ENCODE measurements at places on chromosomes 1 and 21.
A peak's percentile ranks its signal among the peaks of the same experiment; 100 is the strongest.

DNA sequence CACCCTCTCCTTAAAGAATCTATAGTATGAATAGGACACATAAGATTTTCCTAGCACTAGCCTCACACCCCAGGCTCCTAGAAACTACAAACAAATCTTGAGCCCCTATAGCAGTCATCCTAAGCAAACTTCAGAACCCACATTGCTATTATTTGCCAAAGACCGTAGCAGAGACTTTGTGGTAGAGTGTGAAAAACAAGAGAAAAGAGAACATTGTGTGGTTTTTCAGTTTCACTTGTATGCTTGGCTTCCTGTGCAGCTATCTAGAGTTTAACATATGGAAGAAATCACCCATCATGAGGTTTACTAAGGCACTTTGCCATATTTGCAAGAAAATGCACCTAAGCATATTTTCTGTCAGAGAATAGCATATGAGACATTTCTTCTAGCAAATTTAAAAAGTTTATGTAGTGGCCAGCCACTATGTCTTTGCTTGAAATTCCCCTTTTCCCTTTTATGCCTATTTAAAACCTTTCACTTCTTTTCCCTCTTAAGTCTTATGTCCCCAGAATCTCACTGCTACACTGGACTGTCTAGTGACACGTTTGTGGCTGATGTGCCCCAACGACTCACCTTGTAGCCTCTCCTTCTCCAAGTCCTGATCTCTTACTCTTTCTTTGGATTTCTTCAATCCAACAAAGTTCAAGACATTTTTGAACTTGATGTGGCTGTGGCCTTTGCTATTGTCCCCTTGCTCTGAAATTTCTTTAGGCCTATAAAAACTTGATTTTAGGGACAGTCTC lies 25.6 kb downstream of the CCDC190 start:
- DNase-seq: peak; percentile 55

- no peak for DNase-seq
These were observed 66.6 kb upstream of the CACHD1 start for GRCh38 chr1:64403331-64403730.

DNA sequence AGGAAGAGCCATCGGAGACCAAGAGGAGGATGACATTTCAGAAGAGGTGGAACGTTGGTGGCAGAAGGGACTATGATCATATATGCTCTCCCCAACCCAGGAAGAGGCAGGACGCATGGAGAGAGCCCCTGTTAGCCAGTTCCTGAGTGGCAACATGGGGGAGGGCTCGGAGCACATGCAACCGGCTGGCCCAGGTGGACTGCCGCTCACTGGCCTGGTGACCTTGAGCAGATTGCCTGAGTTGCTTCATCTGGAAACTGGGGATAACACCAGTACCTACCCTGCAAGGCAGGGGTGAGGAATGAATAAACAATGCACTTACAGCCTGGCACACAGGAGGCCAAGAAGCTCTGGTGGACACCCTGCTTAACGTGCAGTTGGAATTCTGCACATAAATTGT lies 29.0 kb downstream of the SYT6 start:
- no peak for DNase-seq

- no peak for DNase-seq
These were observed 48.9 kb downstream of the SYF2 start for GRCh38 chr1:25183126-25183980.

- DNase-seq: no peak
These were observed 28.0 kb downstream of the BCAR3 start for GRCh38 chr1:93653656-93654055.

GRCh38 chr1:228087771-228088251 lies 5.3 kb downstream of the ARF1 start:
- no peak for DNase-seq

GRCh38 chr1:202697038-202697437 lies 13.2 kb downstream of the SYT2 start:
- DNase-seq: no peak

GRCh38 chr1:51517361-51518032 lies 1.6 kb downstream of the EPS15 start:
- no peak for DNase-seq

DNA sequence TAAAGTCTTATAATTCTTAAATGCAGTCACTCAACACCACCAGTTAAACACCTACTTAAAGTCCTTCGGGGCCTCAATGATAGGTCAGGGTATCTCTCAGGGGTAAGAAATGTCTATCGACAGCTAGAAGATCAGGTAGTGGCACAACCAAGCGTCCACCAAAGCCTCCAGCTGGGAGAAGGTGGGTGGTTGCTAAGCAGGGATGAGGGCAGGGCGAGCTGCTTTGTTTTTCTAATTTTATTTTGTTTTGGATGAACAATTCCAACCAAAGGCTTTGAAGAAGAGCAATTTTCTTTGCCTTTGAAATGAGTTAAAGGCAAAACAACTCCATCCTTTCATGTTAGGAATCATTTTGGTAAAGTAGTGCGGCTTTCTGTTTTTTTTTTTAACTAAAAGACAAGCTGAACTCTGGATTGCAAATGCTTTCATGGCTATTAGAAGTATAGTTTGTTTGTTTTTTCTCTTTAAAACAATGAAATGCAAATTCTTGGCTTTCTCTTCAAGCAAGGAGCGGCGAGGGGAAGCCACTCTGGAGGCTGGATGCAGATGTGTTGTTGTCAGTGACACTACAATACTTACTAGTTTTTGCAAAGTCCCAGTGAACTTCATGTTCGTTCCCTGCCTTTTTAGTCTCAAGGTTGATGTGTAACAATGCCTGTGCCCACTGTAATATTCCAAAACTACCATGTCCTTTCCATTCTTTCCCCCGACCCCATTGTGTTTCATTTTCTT lies 106.0 kb downstream of the MRPS6 start:
- DNase-seq: no peak

DNA sequence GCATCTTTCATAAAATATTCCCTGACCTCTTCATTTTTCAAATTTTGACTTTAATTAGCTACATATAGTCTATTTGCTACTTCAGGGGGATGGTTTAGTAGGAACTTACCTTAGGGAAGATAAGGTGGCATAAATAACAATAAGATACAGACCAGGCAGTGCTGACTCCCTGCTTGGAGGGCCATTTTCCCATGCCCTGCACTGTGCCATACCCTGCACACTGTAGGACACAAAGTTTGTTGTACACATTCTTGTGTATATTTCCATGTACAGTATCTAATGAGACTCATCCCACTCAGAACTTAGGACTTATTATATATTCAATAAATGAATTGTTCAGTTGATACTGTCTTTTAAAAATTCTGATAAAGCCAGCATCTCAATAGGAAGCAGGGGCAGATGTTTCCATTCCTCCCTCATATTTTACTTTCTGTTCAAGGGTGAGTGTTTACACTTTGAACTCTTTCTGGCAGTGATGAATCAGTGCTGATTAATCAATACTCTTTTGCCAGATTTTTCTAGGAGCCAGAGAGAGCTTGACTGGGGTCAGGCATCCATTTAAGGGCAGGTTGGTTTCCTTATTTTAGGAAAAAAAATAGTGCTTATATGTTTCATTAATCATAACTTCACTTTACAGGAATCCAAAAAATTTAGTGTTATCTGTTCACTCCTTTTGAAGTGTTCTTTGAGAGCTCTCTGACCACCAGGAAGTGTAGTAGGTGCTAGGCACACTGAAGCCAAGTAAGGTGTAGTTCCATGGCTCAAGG lies 30.6 kb downstream of the MPZL1 start:
- DNase-seq: no peak

GRCh38 chr1:228365271-228366061 lies 41.2 kb downstream of the TRIM11 start:
- DNase-seq: no peak

- DNase-seq: no peak
These were observed 14.6 kb downstream of the RPS6KA1 start for GRCh38 chr1:26544126-26544525.

DNA sequence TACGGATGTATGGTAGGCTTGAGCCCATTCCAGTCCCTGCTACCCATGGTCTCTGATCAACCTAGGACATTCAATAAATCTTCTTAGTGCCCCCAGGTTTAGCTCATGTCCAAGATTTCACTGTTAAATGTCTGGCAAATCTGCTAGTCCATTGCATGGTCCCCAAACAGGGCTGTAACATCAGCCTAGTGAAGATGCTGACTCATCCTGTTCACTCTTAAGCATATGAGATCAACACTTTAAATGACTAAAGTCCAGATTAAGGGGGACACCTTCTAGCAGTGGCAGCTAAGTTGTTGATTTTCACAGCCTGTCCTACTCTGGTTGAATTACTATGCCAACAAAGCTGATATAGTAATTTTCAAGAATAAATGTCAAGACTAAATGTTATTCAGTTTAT lies 46.5 kb upstream of the NUF2 start:
- DNase-seq: no peak

DNA sequence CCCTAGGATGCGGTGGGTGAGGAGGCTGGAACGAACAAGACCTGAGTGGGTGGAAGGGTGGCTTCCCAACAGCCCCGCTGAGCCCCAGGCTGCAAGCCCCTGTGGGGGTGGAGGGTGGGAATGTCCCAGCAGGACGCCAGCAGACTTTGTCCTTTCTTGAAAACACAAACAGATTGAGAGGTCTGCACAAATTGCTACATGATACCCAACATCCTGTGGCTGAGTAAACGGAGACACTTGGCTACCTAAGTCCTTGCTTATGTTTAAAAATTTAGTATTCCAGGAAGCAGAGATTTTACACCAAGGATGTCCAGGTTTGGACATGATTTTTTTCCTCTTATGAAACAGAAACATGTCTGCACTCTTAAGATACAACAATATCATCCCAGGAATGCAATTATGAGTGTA lies 11.8 kb upstream of the F3 start:
- DNase-seq: no peak

DNA sequence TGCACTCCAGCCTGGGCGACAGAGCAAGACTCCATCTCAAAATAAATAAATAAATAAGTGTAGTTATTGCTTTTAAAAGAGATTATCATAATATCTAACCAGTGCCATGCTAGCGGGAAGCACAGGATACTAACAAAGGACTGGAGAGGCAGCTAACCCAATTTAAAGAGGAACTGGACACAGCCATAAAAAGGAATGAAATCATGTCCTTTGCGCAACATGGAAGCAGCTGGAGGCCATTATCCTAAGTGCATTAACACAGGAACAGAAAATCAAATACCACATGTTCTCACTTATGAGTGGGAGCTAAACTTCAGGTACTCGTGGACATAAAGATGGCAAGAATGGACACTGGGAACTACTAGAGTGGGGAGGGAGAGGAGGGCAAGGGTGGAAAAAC lies 54.9 kb downstream of the TM2D1 start:
- DNase-seq: no peak

- no peak for DNase-seq
These were observed 98.9 kb downstream of the MRPL39 start for GRCh38 chr21:25508364-25508763.

GRCh38 chr1:25003000-25003399 lies 72.9 kb upstream of the RUNX3 start:
- DNase-seq: no peak

GRCh38 chr1:160646711-160647328 lies at the start of gene SLAMF1:
Gene SLAMF1, minus strand, starts transcription at chr1:160647044. Its CDS starts 99 bp downstream, at chr1:160646945.
- peak; percentile 66 for DNase-seq

DNA sequence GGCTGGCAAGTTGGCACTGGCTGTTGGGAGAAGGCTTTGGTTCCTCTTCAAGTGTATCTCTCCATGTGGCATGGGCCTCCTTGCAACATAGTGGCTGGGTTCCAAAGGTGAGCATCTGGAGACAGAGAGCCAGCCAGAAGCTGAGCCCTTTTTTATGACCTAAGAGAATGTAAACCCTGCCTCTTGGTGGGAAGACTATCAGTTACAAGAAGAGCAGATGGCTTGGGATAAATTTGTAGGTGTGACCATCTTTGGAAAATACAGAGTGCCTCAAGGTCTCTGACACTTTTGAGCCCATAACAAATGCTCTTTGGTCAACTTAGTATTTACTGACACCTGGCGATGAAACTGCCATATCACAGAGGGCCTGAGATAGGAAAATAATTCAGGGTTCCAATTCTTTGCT lies 31.4 kb upstream of the PRELP start:
- no peak for DNase-seq

Measured in GM12864 (cell line).